Astrocyte of the spinal cord (primary cell): ENCODE measurements at places on chromosomes 11 and 22.

GRCh38 chr22:40410272-40410671, 39.9 kb downstream of the SGSM3 start:
- no peak for DNase-seq

GRCh38 chr11:28596816-28597215, 488.6 kb downstream of the METTL15 start:
- DNase-seq = no peak

DNA sequence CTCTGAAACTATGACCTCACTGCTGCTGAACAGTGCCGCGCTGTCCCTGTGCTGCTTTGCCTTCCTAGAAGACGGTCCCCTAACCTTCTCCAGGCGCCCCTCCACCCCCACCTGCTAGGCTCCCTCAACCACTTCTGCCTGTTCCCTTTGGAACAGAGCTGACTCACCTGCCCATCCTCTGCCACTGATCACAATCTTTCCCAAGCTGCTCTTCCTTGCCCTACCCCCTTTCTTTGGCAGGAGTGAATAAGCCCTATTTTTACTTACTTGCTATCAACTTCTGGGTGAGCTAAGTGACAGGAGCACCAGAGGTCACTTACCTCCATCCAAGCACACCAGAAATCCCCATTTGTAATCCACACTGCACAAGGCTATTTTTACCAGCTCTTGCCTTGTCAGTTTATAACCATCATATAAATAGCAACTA, 116.0 kb upstream of the BID start:
- no peak for DNase-seq

DNA sequence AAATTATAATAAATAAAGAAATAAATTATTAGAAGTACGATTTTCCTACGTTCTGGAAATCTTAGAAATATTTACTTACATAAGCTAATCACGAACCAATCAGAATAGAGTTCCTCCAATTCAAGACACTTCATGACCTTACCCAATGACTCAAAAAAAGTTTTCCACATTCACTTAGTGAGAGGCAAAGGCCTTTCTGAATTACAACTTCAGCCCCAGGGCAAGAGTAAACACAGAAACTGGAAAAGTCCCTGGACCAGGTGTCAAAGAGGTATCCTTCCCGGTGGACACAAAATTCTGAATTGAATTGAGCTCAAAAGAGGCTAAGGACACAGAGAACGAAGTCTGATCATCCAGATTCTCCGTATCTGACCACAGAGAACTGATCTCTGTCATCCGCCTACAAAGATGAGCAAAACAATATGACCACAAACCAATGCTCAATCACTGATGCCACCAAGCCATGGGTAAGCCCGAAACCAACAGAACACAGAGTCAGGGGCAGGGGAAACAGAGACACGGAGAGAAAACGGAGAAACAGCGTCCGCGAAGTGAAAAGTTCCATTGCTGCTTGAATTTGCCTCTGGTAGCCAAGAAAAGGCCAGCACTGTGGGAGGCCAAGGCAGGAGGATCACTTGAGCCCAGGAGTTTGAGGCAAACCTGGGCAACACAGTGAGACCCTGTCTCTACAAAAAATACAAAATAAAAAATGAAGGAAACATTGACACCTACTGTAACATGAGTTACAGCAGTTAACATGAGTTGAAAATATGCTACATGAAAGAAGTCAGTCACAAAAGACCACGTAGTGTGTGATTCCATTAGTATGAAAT, 6.8 kb downstream of the BID start:
- DNase-seq = no peak

- no peak for DNase-seq
Measured at GRCh38 chr11:116176484-116177005, 596.2 kb downstream of the BUD13 start.

- DNase-seq = peak; percentile 49
Measured at GRCh38 chr22:37818409-37819104, 4.6 kb upstream of the GALR3 start.

GRCh38 chr11:64400667-64401066, 41.7 kb downstream of the RPS6KA4 start:
- no peak for DNase-seq

DNA sequence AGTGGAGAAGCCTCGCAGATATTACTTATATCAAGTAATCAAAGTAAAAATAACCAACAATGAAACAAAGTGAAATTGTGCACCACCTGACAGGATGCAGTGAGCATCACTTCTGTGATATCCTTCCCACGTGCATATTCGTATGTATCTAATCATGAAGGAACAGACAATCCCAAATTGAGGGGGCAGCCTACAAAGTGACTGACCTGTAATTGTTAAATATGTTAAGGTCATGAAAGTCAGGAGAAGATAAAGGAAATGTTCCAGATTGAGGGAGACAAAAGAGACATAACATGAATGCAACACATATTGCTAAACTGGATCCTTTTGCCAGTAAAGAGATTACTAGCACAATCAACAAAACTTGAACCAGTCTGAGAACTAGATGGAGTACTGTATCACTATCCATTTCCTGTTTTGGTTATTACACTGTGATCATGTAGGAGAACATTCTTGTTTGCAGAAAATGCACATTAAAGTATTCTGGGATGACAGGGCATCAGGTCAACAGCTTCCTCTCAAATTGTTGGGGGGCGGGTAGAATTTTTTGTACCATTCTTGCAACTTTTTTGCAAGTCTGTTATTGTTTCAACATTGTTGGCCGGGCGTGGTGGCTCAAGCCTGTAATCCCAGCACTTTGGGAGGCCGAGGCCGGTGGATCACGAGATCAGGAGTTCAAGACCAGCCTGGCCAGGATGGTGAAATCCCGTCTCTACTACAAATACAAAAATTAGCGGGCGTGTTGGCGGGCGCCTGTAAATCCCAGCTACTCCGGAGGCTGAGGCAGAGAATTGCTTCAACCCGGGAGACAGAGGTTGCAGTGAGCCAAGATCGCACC, 2.0 kb downstream of the SBF2 start:
- no peak for DNase-seq

- no peak for DNase-seq
Measured at GRCh38 chr11:29320196-29320595, 696.6 kb downstream of the KCNA4 start.

DNA sequence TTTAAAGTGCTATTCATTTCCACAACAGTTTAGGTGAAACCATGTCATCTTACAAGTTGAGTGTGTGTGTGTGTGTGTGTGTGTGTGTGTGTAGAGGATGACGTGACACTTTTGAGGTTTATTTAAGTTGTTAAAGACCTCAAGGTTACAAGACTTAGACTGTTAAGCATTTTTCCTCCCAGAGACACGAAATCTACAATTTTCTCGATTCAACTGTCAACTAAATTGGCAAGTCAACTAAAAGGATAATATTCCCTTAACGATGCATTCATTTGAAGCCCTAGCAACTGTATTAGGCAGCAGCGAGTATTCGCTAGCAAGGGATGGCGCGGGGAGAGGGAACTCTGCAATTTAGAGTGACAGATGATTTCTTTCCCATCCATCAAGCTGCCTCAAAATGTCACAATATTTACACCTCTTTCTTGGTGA, 17.6 kb upstream of the BDNF start:
- peak; percentile 62 for DNase-seq

- no peak for DNase-seq
Measured at GRCh38 chr11:1881442-1882264, 10.0 kb downstream of the PRR33 start.

DNA sequence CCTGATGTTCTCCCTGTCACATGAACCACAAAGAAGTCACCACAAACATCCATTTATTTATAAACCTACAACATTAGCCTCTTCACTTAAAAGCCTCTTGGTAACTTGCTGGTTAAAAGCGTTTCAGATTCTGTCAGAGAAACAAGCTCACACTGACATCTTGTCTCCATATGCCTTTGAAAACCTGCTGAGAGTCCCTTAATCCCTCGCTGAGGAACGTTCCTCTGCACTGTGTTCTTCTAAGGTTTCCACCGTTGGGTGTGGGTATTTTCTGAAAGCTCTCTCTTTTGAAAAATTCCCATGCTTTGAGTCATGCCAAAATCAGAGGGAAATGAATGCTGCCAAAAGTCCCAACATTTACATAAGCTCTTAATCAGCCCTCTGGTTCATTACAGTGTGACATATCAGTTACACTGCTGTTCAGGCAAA, 149.8 kb downstream of the CCDC34 start:
- DNase-seq = peak; percentile 92

DNA sequence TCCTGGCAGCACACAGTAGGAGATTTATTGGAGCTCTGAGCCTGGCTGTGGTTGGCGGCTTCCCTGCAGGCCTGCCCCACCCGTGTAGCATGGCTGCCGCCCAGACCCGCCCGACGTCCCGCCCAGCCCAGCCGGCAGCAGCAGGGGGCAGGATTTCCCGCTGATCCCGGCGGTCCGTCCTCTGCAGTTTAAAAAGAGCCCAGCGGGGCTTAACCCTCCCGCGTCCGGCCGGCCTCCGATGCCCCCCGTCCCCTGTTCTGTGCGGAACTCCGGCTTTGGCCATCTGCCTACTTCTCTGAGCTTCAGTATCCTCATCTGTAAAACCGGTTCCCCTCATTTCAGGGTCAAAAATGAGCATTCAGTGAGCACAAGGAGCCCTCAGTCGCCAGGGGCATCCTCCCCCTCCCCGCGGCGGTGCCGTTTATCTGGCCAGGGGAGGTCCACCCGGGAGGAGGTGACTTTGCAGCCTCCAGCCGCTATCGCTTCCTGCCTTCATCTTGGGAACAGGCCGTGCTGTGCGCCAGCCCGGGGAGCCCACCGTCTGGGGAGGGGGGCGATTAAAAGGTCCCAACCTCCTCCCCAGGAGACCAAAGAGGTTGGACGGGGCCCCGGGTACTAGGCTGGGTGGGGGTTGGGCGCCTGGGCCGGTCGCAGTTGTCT, at the start of gene GAS2L1:
Gene GAS2L1, plus strand, starts transcription at position 476 of the 660 bp plus-strand sequence. CDS start 1,456 bp downstream, outside the sequence.
- peak; percentile 87 for DNase-seq

- no peak for DNase-seq
Measured at GRCh38 chr11:334264-334994, 13.8 kb upstream of the IFITM3 start.

GRCh38 chr11:116471608-116472256, 301.1 kb downstream of the BUD13 start:
- DNase-seq = peak; percentile 39

- DNase-seq = no peak
Measured at GRCh38 chr11:101825531-101825930, 89.3 kb upstream of the CEP126 start.

GRCh38 chr22:20852076-20852475, 6.5 kb downstream of the PI4KA start:
- DNase-seq = no peak

- DNase-seq = no peak
Measured at GRCh38 chr11:69578167-69578566, 62.8 kb upstream of the CCND1 start.

GRCh38 chr11:90630176-90630575, 407.3 kb upstream of the CHORDC1 start:
- no peak for DNase-seq

- DNase-seq = no peak
Measured at GRCh38 chr22:27128461-27129085, 471.2 kb downstream of the MIAT start.

GRCh38 chr11:34068111-34068510, 16.6 kb downstream of the CAPRIN1 start:
- peak; percentile 72 for DNase-seq

GRCh38 chr22:17914474-17914873, 109.9 kb downstream of the MICAL3 start:
- DNase-seq = no peak

- peak; percentile 81 for DNase-seq
Measured at GRCh38 chr11:6693342-6694228, 10.4 kb upstream of the MRPL17 start.

DNA sequence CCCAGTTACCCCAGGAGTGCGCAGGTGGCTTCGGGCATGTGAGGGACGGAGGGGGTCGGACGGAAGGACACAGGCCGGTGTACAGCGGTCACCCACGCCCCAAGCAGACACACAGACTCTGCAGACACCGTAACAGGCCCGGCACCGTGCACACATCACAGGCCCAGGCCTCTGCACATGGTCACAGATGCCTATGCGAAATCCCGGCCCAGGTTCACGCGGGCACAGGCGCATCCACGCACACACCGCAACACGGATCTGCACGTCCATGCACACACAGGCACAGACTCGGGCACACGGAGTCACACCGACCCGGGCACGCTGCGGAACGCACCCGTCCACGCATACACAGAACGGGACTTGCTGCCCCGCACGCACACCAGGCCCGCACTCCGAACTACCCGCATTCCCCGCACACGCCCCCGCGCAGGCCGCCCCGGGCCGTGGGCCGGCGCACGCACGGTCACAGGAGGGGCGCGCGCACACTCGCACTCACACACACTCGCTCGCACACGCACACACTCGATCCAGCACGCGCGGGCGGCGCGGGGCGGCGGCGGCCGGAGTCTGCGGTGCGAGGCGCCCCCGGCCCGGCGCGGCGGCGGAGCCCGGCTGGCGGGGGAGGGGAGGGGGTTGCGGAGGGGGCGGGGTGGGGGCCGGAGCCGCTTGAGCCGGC, at the start of gene MGAT3:
Gene MGAT3, plus strand, starts transcription at position 491 of the 676 bp plus-strand sequence. CDS start 30,336 bp downstream, outside the sequence.
- no peak for DNase-seq

DNA sequence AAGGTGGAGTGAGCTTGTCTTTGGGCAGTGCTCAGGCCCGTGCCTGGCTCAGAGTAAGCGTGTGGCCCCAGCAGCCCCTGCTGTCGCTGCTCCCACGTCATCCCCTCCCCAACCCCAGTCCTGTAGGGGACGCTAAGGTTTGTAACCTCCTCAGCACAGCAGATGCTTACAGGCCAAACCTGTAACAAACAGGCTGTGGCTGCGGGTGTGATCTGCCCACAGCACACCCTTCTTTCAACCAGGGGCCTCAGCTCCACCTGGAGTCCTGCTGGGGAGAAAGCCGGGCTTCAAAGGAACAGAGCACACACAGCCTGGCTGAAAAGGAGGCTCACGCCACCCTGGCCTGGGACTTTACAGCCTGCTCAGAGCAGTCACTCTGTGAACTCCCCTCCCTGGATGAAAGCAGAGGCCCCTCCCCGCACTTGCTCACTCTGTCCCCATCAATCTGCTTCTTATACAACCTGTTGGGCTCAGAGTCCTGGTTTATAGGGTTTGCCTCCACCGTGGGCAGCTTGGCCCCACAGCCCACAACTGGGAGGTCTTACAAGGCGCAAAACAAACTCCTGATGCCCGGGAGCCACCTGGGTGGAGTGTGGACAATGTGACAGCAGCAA, 54.3 kb downstream of the SCUBE1 start:
- no peak for DNase-seq

DNA sequence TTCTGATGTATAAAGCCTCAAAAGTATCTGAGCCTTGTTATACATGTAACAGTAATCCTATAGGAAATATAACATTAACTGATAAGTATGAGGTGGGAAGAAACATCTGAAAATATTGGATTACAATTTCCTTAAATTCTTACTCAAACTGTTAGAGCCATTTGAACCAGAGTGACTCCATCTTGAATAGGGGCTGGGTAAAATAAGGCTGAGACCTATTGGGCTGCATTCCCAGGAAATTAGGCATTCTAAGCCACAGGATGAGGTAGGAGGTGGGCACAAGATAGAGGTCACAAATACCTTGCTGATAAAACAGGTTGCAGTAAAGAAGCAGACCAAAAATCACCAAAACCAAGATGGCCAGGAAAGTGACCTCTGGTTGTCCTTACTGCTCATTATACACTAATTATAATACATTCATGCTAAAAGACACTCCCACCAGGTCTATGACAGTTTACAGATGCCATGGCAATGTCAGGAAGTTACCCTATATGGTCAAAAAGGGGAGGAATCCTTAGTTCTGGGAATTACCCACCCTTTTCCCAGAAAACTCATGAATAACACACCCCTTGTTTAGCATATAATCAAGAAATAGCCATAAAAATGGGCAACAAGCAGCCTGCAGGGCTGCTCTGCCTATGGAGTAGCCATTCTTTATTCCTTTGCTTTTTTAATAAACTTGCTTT, 114.9 kb downstream of the PGR start:
- no peak for DNase-seq
